ENCODE measurements at places on chromosomes 7 and 10. TPM values are rescaled to one million over a fixed set of nuclear protein-coding genes. Genes with fewer than 3 reads are reported as not detected.

DNA sequence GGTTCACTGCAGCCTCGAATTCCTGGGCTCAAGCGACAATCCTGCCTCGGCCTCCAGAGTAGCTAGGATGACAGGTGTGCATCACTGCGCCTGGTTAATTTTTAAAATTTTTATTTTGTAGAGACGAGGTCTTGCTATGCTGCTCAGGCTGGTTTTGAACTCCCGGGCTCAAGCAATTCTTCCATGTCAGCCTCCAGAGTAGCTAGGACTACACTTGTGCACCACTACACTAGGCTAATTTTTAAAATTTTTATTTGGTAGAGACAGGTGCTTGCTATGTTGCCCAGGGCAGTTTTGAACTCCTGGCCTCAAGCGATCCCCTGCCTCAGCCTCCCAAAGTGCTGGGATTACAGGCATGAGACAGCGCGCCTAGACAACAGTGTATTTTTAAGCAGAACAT lies 120.5 kb downstream of the SVIL start:
- H3K27me3 ChIP-seq = no peaks in the 10 kb centered on the region
- H3K36me3 ChIP-seq = peaks cover 45% of the 10 kb centered on the region
- H3K4me3 ChIP-seq = no peak overlapping the region
- peaks cover 4% of the 10 kb centered on the region for H3K4me1 ChIP-seq

DNA sequence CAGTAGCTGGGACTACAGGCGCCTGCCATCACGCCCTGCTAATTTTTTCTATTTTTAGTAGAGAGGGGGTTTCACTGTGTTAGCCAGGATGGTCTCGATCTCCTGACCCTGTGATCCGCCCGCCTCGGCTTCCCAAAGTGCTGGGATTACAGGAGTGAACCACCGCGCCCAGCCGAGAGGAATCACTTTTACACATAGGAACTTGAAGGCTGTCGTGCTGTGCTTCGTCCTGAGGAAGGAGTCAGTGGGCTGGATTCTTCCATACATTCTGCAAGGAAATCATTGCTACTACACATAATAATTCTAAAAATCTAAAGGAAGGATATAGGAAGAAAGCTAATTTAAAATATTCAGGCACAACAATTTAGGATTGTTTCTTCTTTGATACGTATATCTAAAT lies 48.8 kb upstream of the ZPBP start:
- no peak overlapping the region for H3K4me3 ChIP-seq
- peaks cover 8% of the 10 kb centered on the region for H3K27me3 ChIP-seq
- H3K27ac ChIP-seq = no peak overlapping the region

DNA sequence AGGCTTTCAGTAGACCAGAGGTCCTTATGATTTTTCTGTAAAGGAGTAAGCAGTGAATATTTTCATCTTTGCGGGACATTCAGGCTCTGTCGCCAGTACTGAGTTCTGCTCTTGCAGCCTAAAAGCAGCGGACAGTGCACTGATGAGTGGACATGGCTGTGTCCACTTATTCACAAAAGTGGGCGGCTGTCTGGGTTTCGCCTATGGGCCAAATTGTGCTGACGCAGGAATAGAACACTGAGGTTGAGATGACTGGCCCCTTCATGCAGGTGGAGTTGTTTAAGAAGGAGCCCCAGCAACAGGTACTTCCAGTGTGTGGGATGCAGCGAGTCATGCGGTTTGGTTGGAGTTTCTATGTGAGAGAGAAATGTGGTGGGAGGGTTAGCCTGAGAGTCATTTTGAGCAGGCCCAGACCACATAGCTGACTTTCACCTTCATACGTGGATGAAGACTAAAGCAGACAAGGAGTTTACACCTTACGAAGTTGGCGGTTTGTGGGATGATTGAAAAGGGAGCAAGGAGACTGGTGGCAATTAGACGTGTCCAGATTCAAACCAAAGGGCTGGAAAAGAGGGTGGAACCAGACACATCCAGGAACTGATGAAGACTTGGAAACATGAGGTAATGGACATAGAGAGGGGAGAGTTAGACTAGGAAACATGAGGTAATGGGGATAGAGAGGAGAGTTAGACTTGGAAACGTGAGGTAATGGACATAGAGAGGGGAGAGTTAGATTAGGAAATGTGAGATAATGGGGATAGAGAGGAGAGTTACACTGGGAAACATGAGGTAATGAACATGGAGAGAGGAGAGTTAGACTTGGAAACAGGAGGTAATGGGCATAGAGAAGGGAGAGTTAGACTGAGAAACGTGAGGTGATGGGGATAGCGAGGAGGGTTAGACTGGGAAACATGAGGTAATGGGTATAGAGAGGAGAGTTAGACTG lies 38.2 kb downstream of the WDR37 start:
- no peak overlapping the region for H3K4me3 ChIP-seq
- peak; percentile 34 for DNase-seq
- H3K27me3 ChIP-seq = no peaks in the 10 kb centered on the region
- no peaks in the 10 kb centered on the region for H3K4me1 ChIP-seq

GRCh38 chr10:12594448-12594944 lies 245.1 kb downstream of the CAMK1D start:
- no peaks in the 10 kb centered on the region for H3K27me3 ChIP-seq
- no peak overlapping the region for H3K27ac ChIP-seq
- no peak for DNase-seq
- no peak overlapping the region for H3K4me3 ChIP-seq
- H3K36me3 ChIP-seq = no peaks in the 10 kb centered on the region
- H3K4me1 ChIP-seq = no peaks in the 10 kb centered on the region

DNA sequence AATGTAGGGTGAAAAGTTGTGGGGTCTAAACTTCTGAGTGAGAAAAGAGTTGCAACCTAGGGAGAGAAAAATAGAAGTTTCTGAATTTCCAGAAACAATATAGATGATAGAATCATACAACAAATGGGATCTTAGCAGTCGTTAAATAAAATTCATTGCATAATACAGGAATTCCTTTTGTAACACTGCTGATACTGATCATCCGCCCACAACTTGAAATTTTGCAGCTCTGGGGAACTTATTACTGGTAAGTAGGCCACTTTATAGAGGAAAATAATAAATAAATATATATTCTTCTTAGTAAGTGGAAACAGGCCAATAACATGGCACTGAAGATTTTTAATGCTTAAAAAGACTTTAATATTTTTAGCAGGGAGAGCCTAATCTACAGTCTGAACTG lies 81.9 kb upstream of the SMIM30 start:
- H3K27me3 ChIP-seq = no peaks in the 10 kb centered on the region
- peaks cover 16% of the 10 kb centered on the region for H3K4me1 ChIP-seq
- no peaks in the 10 kb centered on the region for H3K36me3 ChIP-seq
- H3K4me3 ChIP-seq = no peak overlapping the region
- no peak overlapping the region for H3K27ac ChIP-seq

DNA sequence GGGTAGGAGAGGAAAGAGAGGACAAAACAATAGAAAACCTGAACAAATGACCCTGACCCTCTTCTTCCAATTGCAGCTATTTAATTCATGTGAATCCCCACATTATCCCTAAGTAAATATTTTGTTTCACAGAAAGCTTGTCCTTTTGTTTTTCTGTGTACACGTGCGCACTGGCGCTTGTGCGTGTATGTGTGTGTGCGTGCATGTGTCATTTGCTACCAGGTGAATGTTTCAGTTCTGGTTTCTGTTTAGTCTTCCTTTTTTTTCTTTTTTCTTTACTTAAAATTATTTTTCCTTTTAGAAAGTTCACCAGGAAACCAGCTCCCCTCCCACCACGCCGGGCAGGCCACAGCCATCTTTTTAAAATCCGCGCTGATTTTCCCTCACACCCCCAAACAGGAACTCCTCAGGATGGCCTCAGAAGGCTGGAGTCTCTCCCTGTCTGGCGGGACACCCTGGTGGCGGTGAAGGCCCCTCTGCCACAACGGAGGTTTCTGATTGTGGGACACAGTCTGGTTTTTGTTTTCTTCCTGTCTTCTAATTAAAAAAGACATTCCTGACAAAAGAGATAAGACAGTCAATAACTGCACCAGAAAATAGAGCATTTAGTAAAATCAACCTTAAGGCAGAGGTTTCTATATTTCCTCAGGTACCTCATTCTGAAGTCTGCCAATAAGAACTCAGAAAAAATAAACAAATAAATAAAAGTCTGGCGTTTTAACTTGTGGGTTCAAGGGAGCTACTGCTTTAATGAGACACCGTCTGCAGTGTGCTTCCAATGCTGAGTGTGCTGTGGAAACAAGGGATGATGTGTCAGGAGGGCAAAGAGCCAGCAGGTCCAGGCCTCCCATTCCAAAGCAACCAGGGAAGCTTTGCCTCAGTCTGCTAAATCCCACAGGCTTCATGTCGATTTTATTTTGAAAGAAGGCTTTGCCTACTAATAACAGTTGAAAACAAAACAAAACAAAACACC lies 17.4 kb downstream of the IRF5 start:
- DNase-seq = no peak
- peaks cover 57% of the 10 kb centered on the region for H3K36me3 ChIP-seq
- H3K27ac ChIP-seq = no peak overlapping the region
- no peaks in the 10 kb centered on the region for H3K4me1 ChIP-seq
- no peaks in the 10 kb centered on the region for H3K27me3 ChIP-seq

- H3K36me3 ChIP-seq = no peaks in the 10 kb centered on the region
- no peak for DNase-seq
Measured at GRCh38 chr10:75825661-75826060, 394.2 kb downstream of the LRMDA start.

DNA sequence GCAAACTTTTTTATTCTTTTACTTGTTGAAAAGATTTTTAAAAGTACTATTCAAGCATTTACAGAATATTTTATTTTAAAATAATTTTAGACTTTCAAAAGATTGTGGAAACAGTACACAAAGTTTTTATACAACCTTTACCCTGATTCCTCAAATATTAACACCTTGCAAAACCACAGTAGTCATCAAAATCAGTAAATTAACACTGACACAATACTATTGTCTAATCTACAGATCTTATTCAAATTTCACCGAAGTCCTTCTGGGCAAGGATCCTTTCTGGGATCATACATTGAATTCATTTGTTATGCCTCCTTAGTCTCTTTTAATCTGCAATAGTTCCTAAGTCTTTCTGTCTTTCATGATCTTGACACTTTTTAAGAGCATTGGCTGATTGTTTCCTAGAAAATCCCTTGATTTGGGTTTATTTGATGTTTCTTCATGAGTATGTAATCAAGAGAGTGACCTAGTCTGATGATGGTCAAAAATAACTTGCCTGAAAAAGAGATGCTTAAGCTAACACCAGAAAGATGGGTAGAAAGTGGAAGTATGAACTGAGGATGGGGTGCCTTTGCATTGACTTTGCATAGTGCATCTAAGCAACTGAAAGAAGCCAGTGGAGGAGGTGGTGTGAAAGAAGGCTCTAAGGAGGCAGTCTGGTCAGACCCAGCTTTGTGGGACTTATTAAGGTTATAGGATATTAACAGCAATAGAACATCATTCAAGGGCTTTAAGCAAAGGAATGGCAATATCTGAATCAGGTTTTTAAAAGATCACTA lies 9.7 kb downstream of the STAMBPL1 start:
- H3K27me3 ChIP-seq = no peaks in the 10 kb centered on the region
- peak overlapping the region; percentile 16 for H3K27ac ChIP-seq
- peaks cover 2% of the 10 kb centered on the region for H3K36me3 ChIP-seq
- DNase-seq = no peak
- no peak overlapping the region for H3K4me3 ChIP-seq

DNA sequence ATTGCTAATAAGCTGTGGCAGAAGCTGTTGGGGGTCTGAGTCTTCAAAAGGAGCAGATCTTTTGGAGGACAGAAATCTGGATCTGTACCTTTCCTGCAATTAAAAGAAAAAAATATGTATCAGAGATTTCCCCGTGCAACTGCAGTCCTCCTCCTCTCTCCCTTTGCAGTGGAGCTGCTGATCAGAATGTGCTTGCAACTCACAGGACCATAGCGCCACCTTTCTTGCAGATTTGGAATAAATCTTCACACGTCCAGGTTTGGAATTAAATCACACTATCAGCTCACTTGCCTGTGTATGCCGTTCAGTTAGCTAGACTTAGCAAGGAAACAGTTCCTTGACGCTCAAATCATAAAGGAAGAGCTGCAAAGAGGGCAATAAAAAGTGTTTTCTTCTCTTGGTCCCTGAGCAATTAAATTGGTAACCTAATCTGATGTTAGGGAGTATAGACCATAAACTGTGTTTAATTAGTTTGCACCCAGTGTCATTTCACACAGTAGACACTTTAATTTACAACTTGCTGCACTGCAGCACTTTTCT lies 77.4 kb downstream of the PON1 start:
- peak overlapping the region; percentile 8 for H3K4me3 ChIP-seq
- H3K36me3 ChIP-seq = no peaks in the 10 kb centered on the region
- peaks cover 5% of the 10 kb centered on the region for H3K27me3 ChIP-seq
- DNase-seq = no peak
- peaks cover 14% of the 10 kb centered on the region for H3K4me1 ChIP-seq

GRCh38 chr7:110534241-110534931 lies 556.5 kb upstream of the LRRN3 start:
- no peak for DNase-seq
- H3K4me1 ChIP-seq = peaks cover 22% of the 10 kb centered on the region
- no peaks in the 10 kb centered on the region for H3K27me3 ChIP-seq
- no peaks in the 10 kb centered on the region for H3K36me3 ChIP-seq
- no peak overlapping the region for H3K4me3 ChIP-seq

DNA sequence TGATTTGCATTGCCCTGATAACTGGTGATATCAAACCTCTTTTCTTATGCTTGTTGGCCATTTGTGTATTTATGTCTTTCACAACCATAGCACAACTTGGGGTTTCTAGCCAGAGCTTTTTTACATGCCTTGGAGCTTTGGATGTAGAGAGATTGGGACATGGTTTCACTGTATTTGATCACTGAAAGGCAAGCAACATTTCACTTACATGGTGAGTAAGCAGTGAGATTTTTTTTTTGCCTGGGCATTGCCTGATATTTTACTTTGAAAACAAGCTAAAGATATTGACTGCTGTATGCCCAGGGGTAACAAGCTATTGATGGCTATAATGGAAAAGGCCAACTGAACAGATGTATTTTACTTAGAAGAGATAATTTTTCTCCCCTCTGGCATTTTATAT lies 259.0 kb downstream of the PHTF2 start:
- H3K36me3 ChIP-seq = no peaks in the 10 kb centered on the region
- H3K27ac ChIP-seq = no peak overlapping the region
- DNase-seq = no peak
- H3K4me1 ChIP-seq = peaks cover 2% of the 10 kb centered on the region

- no peaks in the 10 kb centered on the region for H3K4me1 ChIP-seq
- no peaks in the 10 kb centered on the region for H3K36me3 ChIP-seq
- no peak overlapping the region for H3K27ac ChIP-seq
Measured at GRCh38 chr7:120353171-120353570, 80.2 kb downstream of the KCND2 start.

ENO4 gene
- total RNA-seq = 0.70 TPM

FAM25G gene
- total RNA-seq = not detected
